Stimulated activated CD4-positive, alpha-beta T cell treated with anti-CD3 and anti-CD28 coated beads, Interleukin-15, amount 100 ng/mL, for 48 hours (primary cell): ENCODE measurements at places on chromosomes 4 and X.

GRCh38 chrX:101257448-101258258 is 33.5 kb downstream of the TAF7L start:
- DNase-seq: no peak

DNA sequence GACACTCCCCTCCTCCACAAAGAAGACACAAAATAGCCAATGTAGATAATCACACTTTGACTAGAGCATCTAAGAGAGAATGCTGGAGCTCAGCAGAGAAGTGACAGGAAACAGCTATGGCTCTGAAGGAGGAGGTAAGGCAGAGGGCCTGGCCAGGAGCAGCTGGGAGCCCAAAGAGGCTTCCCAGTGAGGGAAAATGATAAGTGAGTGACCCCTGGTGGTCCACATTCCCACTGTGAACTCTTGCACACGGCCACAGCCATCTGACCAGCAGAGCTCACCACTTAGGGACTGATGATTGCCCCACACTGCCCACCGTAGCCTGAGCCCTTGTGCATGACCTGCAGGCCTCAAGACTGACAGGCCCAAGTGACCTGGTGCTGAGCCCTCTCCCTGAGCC is 162.7 kb upstream of the GALNTL6 start:
- no peak for DNase-seq

GRCh38 chrX:109997786-109998452 is 5.0 kb upstream of the TMEM164 start:
- DNase-seq: no peak

- no peak for DNase-seq
These were observed 122.8 kb downstream of the SLC10A7 start for GRCh38 chr4:146398896-146399445.

GRCh38 chrX:153722704-153723350 is 1.4 kb downstream of the BCAP31 start:
- no peak for DNase-seq

GRCh38 chr4:158002173-158002572 is 170.7 kb downstream of the GASK1B start:
- no peak for DNase-seq

DNA sequence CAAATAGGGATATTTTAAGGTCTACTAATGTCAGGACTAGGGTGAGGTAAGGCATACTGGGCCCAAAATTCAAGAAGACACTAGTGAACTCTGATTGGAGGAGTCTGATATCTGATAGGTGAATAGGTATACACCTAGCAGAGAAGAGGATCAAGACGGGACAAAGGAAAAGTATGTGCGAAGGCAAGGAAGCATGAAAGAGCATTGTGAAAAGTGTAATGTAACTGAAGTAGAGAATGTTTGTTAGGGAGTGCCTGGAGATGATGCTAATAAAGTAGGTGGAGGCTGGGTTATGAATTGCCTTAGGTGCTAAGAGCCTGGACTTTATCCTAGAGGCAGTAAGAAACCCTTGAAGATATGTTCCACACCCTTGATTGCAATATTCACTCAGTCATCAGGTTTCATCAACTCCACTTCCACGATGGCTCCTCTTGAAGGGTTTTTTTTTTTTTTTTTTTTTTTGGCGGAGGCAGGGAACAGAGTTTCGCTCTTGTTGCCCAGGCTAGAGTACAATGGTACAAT is 49.9 kb upstream of the XIAP start:
- DNase-seq: no peak

- DNase-seq: no peak
These were observed 2.3 kb downstream of the MAGEB16 start for GRCh38 chrX:35800474-35800873.

GRCh38 chrX:135632353-135632752 is 81.1 kb upstream of the CT45A1 start:
- DNase-seq: no peak
